Stimulated activated CD4-positive, alpha-beta T cell treated with anti-CD3 and anti-CD28 coated beads, Interleukin-15, amount 100 ng/mL, for 48 hours (primary cell): ENCODE measurements at places on chromosomes 11 and 22.

DNA sequence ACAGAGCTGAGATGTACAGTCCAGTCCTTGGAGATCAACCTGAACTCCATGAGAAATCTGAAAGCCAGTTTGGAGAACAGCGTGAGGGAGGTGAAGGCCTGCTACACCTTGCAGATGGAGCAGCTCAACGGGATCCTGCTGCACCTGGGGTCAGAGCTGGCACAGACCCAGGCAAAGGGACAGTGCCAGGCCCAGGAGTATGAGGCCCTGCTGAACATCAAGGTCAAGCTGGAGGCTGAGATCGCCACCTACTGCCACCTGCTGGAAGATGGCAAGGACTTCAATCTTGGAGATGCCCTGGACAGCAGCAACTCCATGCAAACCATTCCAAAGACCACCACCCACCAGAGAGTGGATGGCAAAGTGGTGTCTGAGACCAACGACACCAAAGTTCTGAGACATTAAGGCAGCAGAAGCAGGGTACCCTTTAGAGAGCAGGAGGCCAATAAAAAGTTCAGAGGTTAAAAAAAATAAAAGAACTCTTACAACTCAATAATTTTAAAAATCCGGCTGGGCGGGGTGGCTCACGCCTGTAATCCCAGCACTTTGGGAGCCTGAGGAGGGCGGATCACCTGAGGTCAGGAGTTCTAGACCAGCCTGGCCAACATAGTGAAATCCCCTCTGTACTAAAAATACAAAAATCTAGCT, 69.9 kb upstream of the RTL6 start:
- peak; percentile 20 for DNase-seq

GRCh38 chr22:26079009-26079408, 90.3 kb upstream of the SEZ6L start:
- no peak for DNase-seq

- no peak for DNase-seq
Measured at GRCh38 chr11:114110952-114111947, 51.7 kb downstream of the ZBTB16 start.

- no peak for DNase-seq
Measured at GRCh38 chr11:45807792-45808238, 2.9 kb downstream of the SLC35C1 start.

GRCh38 chr22:43262990-43263644, 76.2 kb upstream of the TTLL12 start:
- DNase-seq, result no peak

DNA sequence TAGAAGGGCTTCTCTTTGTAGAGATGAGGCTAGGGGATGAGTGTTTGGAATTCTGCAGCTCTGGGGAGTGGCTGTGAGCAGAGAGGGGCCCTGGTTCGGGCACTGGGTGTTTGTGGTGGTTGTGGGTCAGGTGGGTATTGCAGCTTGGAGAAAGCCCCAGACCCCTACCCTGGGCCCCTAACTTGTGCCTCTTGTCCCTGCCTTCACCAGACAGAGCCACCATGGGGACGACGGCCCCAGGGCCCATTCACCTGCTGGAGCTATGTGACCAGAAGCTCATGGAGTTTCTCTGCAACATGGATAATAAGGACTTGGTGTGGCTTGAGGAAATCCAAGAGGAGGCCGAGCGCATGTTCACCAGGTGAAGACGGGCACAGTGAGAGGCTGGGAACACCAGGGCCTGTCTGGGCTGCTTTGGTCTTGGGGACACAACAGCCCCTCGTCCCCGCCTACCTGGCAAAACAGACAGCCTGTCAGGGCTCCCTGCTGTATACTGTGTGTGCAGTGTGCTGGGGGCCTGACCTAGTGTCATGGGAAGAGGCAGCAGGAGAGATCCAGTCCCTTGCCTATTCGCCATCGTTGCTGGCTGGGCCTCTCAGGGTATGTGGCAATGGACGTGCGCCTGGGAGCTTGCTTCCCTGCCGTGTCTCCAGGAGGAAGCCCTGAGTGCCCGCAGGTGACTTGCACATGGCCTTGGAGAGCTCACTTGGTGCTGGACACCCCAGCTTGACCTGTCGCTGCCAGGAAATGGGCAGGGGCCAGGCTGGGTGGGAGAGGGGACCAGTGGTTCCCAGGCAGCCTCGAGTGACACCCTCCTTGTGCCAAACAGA, 4.3 kb downstream of the INCENP start:
- no peak for DNase-seq

- no peak for DNase-seq
Measured at GRCh38 chr11:108853864-108854263, 189.0 kb downstream of the DDX10 start.

DNA sequence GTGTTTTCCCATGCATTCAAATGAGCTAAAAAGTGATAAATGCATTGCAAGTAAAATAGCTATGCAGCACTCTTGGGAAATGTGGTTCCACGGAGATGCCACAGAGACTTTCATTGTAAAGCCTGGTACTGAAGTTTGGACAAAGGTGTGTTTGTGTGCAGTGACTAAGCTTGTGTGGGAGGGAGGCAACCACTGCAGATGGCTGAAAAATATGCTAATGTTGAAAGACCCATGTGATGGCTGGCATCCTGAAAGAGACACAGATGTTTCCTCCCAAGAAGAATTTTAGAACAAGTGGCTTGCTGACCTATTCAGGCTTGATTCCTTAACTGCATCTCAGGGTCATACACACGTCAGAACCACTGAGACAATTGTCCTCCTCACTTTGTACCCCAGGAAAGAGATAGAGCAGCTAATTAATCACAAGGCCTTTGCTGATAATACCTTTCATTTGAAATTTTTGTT, 73.8 kb downstream of the FAM76B start:
- DNase-seq, result peak; percentile 25

DNA sequence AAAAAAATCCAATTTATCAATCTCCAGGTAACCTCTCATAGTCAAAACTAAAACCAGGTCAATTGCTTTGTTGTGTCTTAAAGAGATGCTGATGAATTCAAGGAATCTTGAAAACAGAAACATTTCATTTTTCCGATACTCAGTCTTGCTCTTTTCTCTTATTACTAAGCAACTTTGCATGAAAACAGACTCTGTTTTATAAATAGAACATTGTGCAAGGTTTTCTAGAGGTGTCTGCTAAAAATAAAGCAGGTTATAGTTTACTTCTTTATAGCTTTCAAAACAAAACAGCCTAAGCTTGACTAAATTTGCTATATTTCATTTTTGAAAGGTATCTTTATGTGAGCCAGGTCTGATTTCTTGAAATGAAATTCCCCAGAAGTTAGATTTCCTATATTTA, 109.3 kb downstream of the ARL14EP start:
- DNase-seq, result no peak

GRCh38 chr11:44813401-44813800, 86.6 kb downstream of the TSPAN18 start:
- no peak for DNase-seq

DNA sequence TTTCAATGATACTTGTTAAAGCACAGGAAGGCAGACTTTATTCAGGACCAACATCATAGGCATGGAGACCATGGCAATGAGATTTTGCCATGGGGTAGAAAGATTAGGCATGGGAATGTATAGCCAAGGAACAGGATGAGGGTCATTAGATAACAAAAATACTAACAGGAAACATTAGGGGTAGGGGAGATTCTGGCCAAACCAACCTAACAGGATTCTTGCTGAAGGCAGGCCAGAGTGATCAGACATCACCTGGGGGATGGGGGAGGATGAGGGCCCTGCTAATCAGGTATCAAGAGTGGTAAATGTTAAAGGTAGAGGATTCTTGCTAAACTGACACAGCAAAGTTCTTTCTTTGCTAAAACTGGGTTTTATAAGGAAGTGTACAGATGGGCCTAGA, 481.8 kb downstream of the ETS1 start:
- no peak for DNase-seq

GRCh38 chr11:61928606-61929005, 11.2 kb upstream of the RAB3IL1 start:
- no peak for DNase-seq

DNA sequence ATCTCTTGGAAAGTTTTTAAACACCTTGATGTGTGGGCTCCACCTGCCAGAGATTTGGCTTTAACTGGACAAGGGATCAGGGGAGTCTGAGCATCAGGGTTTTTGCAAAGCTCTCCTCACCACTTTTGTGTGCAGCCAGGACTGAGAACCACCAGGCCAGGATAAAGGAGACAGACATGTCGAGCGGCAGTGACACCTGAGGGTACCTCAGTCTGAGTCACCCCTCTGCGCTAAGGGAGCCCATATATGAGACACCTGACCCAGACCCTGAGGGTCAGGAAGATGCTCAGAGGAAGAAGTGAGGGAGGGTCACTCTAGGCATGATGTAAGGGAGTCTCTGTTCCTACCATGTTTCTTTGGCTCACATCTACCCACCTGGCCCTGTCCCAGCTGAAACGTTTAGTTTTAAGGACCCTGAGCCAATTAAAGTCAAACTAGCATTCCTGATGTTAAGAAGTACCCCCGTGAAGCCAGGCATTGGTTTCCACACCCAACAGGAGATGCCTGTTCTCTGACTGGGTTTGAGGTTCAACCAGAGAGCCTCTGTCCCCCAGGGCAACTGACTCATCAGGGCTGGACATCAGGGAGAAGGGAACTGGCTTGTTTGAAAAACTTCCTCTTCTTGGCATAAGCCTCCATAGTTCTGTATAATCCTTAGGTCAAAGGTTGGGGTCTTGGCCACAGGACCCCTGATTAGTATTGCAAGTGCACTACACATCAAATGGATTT, 72.4 kb upstream of the BIRC3 start:
- no peak for DNase-seq

DNA sequence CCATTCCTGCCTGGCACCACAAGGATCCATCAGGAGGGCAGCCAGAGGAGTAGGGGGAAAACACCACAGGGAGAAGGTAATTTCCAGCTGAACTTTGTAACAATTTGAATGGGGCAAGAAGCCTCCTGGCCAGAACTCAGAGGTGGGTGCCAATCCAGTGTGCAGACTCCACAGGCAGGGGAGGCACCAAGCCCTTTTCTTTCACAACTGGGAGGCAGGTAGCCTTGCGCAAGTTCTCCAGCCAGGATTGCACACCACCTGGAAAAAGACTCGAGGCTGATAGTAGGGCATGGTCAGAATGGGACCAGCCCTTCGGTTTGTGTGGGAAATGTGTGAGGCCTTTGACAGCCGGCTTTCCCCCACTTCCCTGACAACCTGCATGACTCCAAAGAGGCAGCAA, 161.9 kb upstream of the ARHGAP42 start:
- DNase-seq, result no peak

GRCh38 chr22:29821291-29822016, 16.6 kb downstream of the ASCC2 start:
- DNase-seq, result peak; percentile 10

GRCh38 chr11:73124800-73125199, 17.3 kb downstream of the FCHSD2 start:
- DNase-seq, result no peak

DNA sequence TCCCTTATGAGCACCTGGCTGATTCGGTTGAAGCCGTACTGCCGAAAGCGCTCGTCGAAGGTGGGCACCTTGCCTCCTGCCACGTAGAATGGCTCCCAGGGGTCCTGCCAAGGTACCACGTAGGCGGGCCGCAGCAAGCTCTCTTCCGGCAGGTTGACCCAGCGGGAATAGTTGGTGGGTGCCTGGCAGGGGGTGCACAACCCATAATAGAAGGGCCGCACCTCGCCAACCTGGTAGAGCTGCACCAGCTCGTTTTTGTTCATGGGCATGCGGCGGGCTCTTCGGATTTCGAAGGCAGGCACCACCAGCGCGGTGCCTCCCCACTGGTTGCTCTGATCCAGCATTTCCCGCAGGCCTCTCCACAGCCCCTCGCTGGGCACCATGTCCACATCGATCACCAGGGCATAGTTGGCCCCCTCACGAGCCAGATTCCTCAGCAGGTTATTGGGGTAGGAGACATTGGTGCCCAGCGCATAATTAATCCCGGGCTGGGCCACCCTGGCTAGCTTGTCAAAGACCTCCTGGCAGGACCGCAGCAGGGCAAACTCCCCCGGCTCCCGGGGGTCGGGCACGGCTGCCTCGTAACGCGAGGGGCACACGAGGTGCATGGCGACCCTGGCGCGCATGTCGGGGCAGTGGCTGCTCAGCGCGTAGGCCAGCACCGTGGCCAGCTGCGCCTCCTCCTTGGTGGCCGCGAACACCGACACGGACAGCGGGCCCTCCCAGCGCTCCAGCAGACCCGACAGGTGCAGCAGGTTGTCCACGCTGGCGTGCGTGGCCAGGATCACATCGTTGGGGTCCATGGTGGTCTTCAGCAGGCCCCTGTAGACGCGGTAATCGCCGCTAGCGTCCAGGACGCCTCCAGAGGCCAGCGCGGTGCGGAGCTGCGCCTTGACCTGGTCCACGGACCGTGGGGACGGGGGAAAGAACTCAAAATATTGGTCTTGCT, 679 bp downstream of the B4GAT1 start:
- no peak for DNase-seq

DNA sequence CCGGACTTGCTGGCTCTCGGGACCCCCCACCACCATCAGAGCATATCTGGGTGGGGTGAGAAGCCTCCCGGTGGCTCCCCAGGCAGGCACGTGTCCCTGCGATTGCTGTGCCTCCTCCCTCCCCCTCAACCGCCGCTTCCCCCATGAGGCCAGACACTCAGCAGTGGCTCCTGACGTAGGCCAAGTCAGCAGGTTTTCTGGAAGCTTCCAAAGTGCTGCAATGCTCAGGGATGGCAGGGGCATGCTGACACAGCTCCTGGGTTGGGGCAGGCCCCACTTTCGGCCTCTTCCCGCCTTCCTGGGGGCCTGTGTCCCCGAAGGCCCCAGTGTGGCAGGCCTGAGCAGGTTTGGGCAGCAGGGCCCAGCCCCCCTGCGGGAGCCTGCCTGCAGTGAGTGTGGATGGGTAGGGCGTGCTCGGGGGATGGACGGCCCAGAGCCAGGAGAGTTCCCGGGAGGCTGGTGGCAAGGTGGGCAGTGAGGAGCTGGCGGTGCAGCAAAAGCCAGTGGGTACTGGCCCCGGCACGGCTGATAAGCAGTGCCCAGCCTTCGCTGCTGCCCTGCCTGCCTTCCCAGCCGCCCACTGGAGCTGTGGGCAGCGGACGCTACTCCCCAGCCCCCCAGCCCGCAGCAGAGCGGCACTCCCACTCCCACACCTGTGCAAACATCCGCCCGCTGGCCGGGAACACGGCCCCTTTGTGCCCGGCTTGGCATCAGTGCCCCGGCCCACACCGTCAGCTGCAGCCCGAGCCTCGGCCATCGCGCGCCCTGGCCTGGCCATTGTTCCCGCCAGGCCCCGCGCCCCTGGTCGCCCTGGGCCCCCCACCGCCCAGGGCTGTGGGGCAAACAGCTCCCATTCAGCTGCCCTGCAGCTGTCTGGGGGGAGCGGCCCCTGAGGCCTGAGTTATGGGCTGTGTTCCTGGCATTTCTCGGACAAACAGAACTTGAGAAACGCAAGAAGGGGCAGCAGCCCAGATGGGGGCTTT, 125.0 kb downstream of the KCNQ1OT1 start:
- no peak for DNase-seq

DNA sequence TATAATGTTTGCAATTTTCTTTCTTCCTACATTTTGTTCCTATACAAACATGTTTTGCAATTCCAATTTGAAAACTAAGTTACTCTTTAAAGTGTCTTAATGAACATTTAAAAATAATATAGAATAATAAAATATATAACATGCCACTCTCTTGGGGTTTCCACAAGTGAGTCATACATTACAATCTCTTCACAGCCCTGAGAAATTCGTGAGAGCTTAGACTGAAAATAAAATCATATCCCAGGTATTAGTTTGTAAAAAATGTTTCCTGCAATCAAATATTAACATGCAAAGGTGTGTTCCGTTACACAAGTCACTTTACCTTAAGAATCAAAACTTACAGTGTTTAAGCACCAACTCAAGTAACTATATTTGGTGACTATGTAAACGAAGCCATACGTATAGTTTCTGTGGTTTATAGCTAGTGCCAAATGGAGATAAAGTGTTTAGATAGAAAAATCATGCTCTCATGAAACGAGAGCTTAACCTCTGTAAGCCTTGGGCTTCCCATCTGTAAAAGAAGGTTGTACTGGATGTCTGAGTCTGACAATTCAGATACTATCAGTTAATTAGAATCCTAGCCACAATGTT, 253.6 kb upstream of the ANO3 start:
- no peak for DNase-seq
